ENCODE measurements at places on chromosomes 2 and 18.

DNA sequence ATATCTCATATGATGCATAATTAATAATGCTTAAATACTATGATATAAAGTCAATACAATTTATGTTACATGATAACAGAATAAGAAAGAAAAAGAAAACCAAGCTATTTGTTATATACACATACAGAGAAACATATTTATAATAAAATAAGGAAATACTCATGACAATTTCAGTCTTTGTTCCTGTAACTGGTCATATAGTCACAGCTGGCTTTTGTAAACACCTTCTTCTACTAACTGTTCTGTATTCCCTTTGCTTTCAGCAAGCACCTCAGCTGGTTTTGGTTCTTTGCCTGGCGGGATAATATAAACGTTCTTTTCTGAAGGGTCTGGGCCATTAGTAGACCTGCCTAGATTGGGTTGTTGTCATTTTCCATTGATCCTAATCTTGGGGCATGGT, 158.5 kb downstream of the COPS8 start:
- no peak for DNase-seq

GRCh38 chr18:64562651-64563050, 413.8 kb upstream of the LINC00305 start:
- DNase-seq, result no peak

GRCh38 chr2:71566372-71566771, 113.0 kb downstream of the DYSF start:
- DNase-seq, result no peak

DNA sequence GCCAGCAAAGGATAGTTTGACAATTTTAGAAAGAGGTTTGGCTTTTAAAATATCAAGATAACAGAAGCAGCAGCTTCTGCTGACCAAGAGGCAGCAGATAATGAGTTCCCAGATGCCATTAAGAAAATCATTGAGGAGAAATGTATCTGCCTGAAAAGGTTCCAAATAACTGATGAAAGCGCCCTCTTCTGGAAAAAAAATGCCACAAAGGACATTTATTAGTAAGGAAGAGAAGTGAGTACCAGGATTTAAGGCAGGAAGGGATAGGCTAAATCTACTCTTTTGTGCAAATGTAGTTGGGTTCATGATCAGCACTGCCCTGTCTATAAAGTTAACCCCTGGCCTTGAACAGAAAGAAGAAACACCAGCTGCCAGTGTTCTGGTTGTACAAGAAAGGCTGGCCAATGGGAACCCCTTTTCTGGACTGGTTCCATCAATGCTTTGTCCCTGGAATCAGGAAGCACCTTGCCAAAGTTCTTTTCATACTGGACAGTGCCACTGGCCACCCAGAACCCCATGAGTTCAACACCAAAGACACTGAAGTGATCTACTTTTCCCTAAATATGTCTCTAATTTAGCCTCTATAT, 40.6 kb downstream of the DHX57 start:
- DNase-seq, result no peak

- DNase-seq, result no peak
Observed at GRCh38 chr2:103789381-103790095, 1027.7 kb downstream of the TMEM182 start.

DNA sequence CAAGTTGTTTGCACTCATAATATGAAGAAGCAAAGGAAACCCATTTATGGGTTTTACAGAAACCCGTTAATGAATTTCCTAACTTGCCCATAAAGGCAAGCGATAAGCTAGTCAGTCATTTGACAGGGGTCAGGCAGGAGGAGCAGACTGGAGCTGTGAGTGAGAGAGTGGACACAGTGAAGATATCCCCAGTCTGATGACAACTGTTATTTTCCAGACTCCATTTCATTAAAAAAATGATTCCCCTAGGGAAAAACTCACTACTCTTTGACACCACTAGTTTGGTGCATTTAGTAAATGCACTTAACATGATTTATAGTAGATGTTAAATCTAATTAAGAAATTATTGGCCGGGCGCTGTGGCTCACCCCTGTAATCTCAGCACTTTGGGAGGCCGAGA, 80.8 kb downstream of the TGIF1 start:
- DNase-seq, result no peak

GRCh38 chr2:221202431-221202830, 369.7 kb downstream of the EPHA4 start:
- DNase-seq, result no peak

DNA sequence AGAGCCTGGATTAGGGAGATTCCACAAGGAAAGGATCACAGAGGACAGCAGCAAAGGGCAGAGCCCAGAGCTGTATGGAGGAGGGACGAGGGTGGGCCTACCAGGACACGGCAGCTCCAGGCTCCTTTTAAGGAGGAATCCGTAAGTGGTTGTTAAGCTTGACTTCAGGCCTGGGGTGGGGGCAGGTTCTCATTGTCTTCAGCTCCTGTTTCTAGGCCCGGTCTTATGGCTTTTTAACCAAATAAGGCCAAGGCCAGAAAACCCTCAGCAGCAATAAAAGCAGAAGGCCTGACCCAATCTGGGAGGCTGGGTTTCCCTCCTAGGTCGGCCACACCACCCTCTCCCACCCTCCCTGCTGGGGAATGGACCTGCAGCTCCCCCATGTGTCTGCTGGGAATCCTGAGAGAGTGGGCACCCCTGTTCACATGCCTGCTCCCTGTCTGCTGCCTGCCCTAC, 111.2 kb downstream of the PLB1 start:
- DNase-seq, result no peak

GRCh38 chr18:72762515-72763122, 105.2 kb downstream of the NETO1 start:
- DNase-seq, result no peak

DNA sequence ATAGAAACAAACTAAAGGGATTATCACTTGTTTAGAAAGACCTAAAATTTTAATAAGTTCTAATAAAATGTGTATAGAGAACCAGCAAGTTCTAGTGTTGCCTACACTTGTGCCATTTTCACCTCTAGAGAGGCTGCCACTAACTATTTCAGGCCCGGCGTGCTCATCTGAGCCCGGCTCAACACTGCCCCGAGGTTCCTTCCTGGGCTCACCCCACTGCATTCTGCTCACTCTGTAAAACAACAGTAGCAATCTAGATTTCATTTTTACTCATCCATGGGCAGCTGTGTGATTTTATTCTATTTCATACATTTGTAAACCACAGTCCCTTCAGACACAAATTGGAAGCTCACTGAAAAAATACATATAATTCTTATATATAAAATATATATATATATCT, 253.2 kb downstream of the L3MBTL4 start:
- no peak for DNase-seq

- no peak for DNase-seq
Observed at GRCh38 chr2:69547984-69548715, 95.4 kb downstream of the AAK1 start.

DNA sequence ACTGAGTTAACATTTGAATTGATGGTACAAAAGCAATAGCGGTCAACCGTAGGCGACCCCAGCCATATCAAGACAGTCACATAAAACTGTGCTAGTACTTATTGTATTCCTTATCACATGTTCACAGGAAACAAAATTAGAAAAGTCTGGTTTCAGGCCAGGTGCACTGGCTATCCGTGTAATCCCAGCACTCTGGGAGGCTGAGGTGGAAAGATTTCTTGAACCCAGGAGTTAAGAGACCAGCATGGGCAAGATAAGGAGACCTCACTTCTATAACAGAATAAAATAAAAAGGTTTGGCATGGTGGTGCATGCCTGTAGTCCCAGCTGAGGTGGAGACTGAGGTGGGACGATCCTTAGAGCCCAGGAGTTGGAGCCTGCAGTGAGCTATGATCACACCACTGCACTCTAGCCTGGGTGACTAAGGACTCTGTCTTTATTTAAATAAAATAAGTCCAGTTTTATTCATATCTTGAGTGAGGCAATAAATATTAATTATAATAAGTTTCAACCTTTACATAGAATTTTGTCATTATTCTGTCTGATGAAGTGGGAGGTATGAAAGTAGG, 84.1 kb upstream of the RGPD4 start:
- no peak for DNase-seq

- DNase-seq, result no peak
Observed at GRCh38 chr2:43265421-43265820, 39.0 kb upstream of the ZFP36L2 start.

GRCh38 chr2:216292475-216292874, 79.8 kb downstream of the MARCHF4 start:
- DNase-seq, result no peak

- no peak for DNase-seq
Observed at GRCh38 chr2:101752716-101753616, 55.5 kb downstream of the MAP4K4 start.

- DNase-seq, result no peak
Observed at GRCh38 chr2:172342078-172342477, 85.3 kb upstream of the ITGA6 start.

GRCh38 chr2:152086231-152086630, 12.6 kb downstream of the CACNB4 start:
- DNase-seq, result no peak

GRCh38 chr18:12038082-12038638, 55.5 kb upstream of the ANKRD62 start:
- no peak for DNase-seq

GRCh38 chr18:55243255-55243654, 284.0 kb upstream of the CCDC68 start:
- DNase-seq, result no peak

DNA sequence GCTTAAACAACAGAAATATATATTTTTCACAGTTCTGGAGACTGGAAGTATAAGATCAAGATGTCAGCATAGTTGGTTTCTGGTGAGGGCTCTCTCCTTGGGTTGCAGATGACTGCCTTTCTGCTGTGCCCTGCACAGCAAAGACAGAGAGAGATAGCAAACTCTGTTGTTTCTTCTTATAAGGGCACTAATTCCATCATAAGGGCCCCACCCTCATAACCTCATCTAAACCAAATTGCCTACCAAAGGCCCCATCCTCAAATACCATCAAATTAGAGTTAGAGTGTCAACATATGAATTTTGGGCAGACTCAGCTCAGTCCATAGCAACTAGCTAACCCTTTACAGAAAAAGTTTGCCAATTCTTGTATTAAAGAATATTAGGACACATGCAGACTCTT, 94.0 kb upstream of the TLK1 start:
- DNase-seq, result no peak
